Activated CD4-positive, alpha-beta memory T cell treated with anti-CD3 and anti-CD28 coated beads, Interleukin-2, amount 10 ng/mL, durations not matched to agents 7 days and 5 days (primary cell): ENCODE measurements at places on chromosomes 3 and 15. TPM values are rescaled to one million over a fixed set of nuclear protein-coding genes. Genes with fewer than 3 reads are reported as not detected.

DNA sequence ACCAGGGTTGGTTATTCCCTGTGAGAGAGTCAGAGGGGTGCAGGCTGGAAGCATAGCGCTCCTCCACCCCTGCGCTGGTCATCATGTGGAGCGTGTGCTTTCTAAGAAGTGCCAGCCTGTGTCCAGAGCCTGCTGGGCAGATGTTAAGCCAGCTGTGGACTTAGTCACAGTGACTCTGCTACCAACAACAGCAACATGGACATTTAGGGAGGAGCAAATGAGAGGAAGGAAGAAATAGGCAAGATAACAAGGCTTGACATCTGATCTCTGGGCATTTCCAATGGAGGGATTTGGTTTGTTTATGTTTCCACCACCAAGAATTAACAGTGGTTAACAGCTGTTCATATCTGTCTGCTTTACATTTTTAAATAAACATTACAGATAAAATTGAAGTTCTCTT is 36.4 kb upstream of the MYZAP start:
- H3K27ac ChIP-seq: no peak overlapping the region
- H3K27me3 ChIP-seq: peaks cover 3% of the 10 kb centered on the region
- H3K4me1 ChIP-seq: no peaks in the 10 kb centered on the region

- no peaks in the 10 kb centered on the region for H3K4me1 ChIP-seq
- H3K4me3 ChIP-seq: no peak overlapping the region
- H3K27ac ChIP-seq: no peak overlapping the region
- DNase-seq: no peak
- peaks cover 6% of the 10 kb centered on the region for H3K27me3 ChIP-seq
Observed at GRCh38 chr3:108959017-108959416, 5.3 kb upstream of the GUCA1C start.

DNA sequence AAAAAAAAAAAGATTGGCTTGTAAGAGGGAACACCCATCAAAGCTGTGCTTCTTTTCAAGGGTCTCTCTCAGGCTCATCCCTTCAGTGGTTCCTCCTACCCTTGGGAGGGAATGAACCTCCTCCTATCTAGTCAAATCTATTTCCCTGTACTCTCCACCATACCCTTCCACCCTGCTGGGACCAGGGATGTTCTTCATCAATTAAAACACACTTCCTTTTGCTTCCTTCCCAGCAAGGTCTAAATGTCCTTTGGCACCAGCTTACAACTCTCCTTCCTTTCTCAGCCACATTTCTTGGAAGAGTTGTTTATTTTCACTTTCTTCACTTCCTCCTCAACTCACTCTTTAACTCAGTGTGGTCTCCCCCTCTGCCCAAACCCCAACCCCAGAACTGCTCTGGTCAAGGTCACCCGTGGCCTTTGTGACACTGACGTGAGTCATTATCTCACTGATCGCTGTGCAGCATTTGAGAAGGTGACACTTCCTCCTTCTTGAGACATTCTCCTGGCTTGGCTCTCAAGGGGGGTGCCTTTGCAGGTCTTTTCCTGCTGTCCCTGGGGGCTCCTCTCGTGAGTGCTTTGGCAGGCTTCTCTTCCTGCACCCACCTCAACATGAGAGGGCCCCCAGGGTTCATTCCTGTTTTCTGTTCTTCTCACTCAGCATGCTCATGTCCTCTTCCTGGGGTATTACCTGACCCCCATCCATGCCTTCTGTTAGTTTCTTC is 210.5 kb upstream of the TLE3 start:
- H3K4me1 ChIP-seq: peaks cover 9% of the 10 kb centered on the region
- H3K36me3 ChIP-seq: no peaks in the 10 kb centered on the region
- H3K27me3 ChIP-seq: peaks cover 33% of the 10 kb centered on the region

DNA sequence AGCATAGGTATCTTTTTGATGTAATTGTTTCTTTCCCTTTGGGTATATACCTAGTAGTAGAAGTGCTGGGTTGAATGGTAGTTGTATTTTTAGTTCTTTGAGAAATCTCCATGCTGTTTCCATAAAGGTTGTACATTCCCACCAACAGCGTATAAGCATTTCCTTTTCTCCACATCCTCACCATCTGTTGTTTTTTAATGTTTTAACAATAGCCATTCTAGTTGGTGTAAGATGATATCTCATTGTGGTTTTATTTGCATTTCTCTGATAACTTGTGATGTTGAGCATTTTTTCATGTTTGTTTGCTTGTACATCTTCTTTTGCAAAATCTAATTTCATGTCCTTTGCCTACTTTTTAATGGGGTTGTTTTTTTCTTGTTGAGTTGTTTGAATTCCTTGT is 80.0 kb upstream of the TMC3 start:
- no peak for DNase-seq
- H3K4me1 ChIP-seq: peaks cover 4% of the 10 kb centered on the region
- no peak overlapping the region for H3K27ac ChIP-seq
- no peaks in the 10 kb centered on the region for H3K36me3 ChIP-seq

Gene AMIGO3
- 0.28 TPM for total RNA-seq

Gene SKOR1
- 0.23 TPM for total RNA-seq

Gene FOXB1
- total RNA-seq: 5.2 TPM

DNA sequence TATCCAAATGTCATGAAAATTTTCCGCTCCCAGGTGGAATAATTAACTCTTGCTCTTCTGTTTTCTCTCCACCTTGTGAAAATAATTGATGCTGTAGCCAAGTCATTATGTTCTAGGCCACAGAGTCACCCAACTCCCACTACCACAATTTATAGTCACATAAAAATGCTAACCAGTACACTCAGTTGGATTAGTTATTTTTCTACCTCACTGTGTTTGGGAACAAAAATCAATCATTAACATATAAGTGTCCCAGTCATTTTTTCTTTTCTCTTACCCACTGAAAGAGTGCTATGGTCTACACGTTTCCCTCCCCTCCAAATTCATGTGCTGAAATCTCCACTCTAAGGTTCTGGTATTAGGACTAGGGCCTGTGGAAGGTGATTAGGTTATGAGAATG is 255.6 kb upstream of the LMCD1 start:
- H3K27ac ChIP-seq: no peak overlapping the region
- no peaks in the 10 kb centered on the region for H3K36me3 ChIP-seq
- no peak overlapping the region for H3K4me3 ChIP-seq
- no peak for DNase-seq

- peaks cover 43% of the 10 kb centered on the region for H3K4me1 ChIP-seq
- H3K27me3 ChIP-seq: peaks cover 18% of the 10 kb centered on the region
- H3K36me3 ChIP-seq: no peaks in the 10 kb centered on the region
- no peak for DNase-seq
- no peak overlapping the region for H3K27ac ChIP-seq
- no peak overlapping the region for H3K4me3 ChIP-seq
Observed at GRCh38 chr3:99873269-99874102, 55.8 kb downstream of the CMSS1 start.

GRCh38 chr3:4841776-4842440 is 137.3 kb upstream of the BHLHE40 start:
- peak overlapping the region; percentile 40 for H3K4me3 ChIP-seq
- H3K36me3 ChIP-seq: peaks cover 66% of the 10 kb centered on the region
- H3K27me3 ChIP-seq: no peaks in the 10 kb centered on the region
- peaks cover 89% of the 10 kb centered on the region for H3K4me1 ChIP-seq
- DNase-seq: no peak

Gene PLOD2
- 1.1 TPM for total RNA-seq
